Fibroblast of gingiva (primary cell): ENCODE measurements at places on chromosomes 6 and 20.

DNA sequence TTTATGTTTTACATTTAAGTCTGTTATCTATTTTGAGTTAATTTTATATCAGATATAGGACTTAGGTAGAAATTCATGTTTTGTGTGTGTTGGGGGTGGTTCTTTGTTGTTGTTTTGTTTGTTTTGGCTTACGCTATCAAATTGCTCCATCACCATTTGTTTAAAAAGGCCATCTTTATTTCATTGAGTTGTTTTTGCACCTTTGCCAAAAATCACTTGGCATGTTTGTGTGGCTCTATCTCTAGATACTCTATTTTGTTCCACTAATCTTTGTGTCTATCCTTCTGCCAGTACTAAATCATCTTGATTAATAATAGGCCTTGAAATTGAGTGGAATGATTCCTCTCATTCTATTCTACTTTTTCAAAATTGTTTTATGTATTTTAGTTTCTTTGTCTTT is 7.4 kb downstream of the CYP39A1 start:
- no peak for DNase-seq

- DNase-seq, result no peak
Observed at GRCh38 chr6:120077489-120077888, 727.9 kb upstream of the MAN1A1 start.

DNA sequence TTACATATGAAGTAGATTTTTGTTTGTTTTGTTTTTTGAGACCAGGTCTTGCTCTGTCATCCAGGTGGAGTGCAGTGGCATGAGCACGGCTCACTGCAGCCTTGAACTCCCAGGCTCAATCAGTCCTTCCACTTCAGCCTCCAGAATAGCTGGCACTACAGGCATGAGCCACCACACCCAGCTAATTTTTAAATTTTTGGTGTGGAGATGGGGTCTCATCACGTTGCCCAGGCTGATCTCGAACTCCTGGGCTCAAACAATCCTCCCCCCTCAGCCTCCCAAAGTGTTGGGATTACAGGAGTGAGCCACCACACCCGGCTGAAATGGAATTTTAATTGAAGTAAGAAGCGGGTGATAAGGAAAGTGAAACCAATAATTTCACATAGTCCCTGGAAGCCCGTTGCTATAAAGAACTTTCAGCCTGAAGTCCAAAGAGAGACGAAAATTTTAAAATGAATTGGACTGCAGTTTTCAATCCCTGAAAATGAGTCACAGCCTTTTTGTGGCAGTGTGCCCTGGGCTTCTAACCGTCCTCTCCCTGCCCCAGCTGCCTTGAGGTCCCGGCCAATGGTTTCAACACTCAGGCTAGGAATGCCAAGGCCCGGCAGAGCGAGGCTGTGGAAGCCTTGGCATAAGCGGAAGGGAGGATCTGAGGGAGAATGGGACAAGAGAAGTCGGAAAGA is 757 bp downstream of the RAET1E start:
- peak; percentile 97 for DNase-seq

- no peak for DNase-seq
Observed at GRCh38 chr6:5286780-5287179, 25.5 kb downstream of the FARS2 start.

DNA sequence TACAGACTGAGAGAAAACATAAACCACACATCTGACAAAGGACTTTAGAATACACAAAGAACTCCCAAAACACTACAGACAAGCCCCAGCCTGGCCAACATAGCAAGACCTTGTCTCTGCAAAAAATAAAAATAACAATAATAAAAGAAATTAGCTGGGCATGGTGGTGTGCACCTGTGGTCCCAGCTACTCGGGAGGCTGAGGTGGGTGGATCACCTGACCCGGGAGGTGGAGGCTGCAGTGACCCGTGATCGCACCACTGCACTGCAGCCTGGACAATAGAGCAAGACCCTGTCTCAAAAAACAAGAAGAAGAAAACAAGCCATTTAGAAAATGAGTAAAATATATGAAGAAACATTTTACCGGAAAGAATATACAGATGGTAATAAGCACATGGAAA is 13.1 kb downstream of the SDCBP2 start:
- DNase-seq, result no peak

DNA sequence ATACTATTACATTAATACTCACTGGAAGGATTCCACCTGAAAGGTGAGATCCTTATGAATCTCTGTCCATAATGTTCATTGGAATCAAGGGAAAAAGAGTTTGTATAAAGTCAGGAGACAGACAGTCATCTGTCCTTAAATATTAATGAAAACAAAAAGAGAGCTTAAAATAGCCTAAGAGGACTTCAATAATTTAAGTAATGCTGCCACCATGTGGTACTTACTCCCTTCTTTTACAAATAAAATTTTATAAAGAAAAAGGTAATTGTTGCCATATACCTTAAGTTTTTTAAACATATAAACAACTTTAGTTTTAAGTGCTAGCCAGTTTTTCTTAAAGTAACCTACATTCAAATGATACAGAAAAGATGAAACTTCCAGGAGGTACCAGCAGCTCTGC is 5.1 kb downstream of the BLOC1S5 start:
- peak; percentile 50 for DNase-seq

- no peak for DNase-seq
Observed at GRCh38 chr6:109491207-109491938, 8.4 kb upstream of the ZBTB24 start.

- DNase-seq, result no peak
Observed at GRCh38 chr6:133368664-133369063, 127.5 kb downstream of the EYA4 start.
